ENCODE measurements at places on chromosomes 3 and 15. TPM values are rescaled to one million over a fixed set of nuclear protein-coding genes. Genes with fewer than 3 reads are reported as not detected.

Gene TNFAIP8L3
- total RNA-seq: 0.35 TPM

Gene COL6A5
- under 0.01 TPM for total RNA-seq

Gene CYFIP1
- 171 TPM for total RNA-seq

Gene ATP13A4
- not detected for total RNA-seq

Gene SLC28A2
- total RNA-seq: not detected

Gene NR2E3
- total RNA-seq: 0.45 TPM

Gene HTR3E
- total RNA-seq: not detected

Gene CSTA
- total RNA-seq: not detected

Gene PLSCR5
- total RNA-seq: not detected

Gene POLQ
- total RNA-seq: 0.45 TPM

Gene COL8A1
- total RNA-seq: 241 TPM

Gene GAP43
- not detected for total RNA-seq

Gene ARPP21
- not detected for total RNA-seq

Gene BCHE
- 1.9 TPM for total RNA-seq

Gene GOLGA8S
- total RNA-seq: 0.10 TPM

Gene JMJD7
- total RNA-seq: 6.6 TPM

Gene AMT
- total RNA-seq: 0.52 TPM

Gene CCDC54
- total RNA-seq: 0.10 TPM

Gene SPPL2A
- 142 TPM for total RNA-seq

Gene ALG1L2
- not detected for total RNA-seq

Gene PLS1
- total RNA-seq: 83.5 TPM

Gene ERICH6
- not detected for total RNA-seq

Gene SCN11A
- total RNA-seq: under 0.01 TPM

Gene SEMA7A
- 143 TPM for total RNA-seq

Gene VILL
- total RNA-seq: 4.0 TPM

Gene C3orf33
- total RNA-seq: 6.0 TPM

Gene MEIS2
- 0.52 TPM for total RNA-seq

Gene TMEM40
- 0.10 TPM for total RNA-seq

Gene SLC9C1
- 1.7 TPM for total RNA-seq

Gene ZSCAN29
- total RNA-seq: 35.1 TPM
